ENCODE measurements at places on chromosomes 12 and 14.

GRCh38 chr14:56676042-56676441 lies 96.4 kb downstream of the TMEM260 start:
- peak; percentile 27 for DNase-seq

DNA sequence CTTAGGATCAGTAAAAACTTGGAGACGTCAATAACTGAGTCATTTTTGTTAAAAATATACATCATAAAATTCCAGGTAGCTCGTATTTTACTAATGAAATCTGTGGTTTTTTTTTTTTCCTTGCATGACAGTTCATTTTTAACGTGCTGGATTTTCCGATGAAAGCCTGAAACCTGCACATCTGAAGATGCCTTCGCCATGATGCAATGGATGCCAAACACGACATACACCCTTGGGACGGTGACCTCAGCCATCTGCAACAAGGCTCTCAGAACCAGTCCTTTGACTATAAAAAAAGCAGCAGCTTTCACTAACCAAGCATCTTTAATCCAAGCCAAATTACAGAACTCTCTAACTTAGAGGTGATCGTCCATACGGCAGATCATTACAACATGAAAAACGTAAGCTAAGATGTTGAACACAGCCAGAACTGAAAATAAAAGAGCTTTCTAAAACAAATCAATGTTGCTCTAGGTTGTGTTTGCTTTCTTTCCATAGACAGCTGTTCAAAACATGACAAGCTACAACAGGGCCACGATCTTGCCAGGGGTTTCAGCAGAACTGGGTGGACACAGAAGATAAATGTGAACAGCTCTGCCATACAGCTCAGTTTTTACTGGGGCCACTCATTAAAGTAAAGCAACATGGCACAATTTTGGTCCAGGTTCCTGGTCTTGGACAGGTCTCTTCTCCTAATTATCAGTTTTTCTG lies 7.8 kb downstream of the NIN start:
- no peak for DNase-seq

GRCh38 chr14:42141328-42141727 lies 534.7 kb downstream of the LRFN5 start:
- DNase-seq, result no peak

DNA sequence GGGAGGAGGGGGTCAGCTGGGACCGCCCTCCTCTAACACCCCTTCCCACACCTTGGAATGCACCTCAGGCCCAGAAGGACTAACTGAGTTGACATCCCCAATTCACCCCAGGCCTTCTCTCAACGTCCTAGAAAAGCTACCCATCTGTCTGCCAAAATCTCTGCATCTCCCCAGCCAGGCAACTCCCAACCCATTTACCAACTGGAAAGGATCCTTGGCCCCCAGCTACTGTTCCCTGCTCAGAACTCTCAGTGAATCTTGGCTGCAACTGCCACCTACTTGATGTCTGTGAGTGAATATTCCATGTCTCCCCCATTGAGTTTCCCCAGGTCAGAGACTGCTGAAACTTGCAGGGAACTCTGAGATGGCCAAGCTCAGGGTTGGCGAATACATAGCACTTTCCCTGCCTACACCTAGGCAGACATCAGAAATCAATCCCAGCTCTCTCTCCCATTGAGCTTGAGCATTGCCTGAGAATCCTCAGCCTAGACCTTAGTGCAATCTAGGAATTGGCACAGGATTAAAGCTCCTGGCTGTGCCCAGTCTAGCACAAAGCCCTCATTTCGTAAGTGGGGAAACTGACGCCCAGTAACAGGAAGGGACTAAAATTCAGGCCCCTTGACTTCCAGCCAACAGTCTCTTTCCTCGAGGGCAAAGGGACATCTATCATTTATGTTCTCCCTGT lies 71.9 kb upstream of the NCOR2 start:
- no peak for DNase-seq

GRCh38 chr14:70094631-70095030 lies 94.1 kb downstream of the SLC8A3 start:
- no peak for DNase-seq

DNA sequence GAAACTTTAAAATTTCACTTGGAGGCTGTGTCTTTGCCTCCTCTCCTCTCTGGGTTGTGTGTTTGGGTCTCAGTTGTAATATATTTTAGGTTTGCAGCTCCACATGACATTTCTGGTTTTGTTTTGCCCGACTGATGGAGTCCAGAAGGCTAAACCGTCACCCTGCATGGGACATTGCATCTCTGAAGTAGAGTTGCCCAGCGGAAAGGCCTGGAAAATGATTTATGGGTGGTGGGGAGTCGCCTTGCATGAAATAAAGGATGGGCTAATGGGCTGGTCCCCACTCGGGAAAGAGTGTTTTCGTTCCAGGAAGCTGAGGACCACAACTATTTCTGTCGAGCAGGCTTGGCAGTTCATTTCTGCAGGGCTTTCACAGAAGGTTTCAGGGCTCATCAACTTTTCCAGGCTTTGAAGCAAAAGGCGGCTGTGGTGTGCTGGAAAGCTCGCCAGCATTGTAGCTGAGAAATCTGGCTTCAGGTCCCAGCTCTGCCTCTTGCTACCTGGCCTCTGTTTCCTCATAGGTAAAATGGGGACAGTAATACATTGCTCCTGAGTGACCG lies 74.8 kb upstream of the GSC start:
- DNase-seq, result no peak

DNA sequence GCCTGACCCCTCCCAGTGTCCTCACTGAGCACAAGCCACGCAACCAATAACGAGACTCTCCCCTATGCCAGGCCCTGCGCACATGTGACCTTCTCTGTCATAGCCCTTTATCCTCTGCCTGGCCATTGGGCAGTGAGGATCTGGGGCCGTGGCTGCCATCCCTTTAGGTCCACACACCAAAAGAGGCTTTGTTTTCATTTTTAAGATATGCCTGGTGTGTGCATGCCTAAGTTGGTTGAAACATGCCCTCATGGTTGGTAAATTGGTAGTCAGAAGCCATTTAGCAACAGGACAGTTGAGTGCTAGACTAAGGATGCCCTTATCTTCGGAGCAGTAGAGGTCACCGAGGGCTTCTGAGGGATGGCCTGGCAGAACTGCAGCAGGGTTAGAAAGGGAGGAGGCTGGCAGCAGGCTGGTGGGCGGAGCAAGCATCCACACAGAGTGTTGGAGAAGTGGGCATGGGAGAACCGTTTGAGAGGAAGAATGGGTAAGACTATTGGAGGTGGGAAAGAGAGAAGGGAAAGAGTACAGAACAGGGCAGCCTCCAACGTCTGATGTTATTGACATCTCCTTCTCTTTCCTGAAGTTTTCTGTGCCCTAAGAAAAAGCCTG lies 75.1 kb downstream of the SLC24A4 start:
- no peak for DNase-seq

- DNase-seq, result no peak
Measured at GRCh38 chr14:81371802-81372201, 28.3 kb downstream of the STON2 start.

GRCh38 chr12:113469949-113470743 lies 1.5 kb downstream of the LHX5 start:
- DNase-seq, result no peak

DNA sequence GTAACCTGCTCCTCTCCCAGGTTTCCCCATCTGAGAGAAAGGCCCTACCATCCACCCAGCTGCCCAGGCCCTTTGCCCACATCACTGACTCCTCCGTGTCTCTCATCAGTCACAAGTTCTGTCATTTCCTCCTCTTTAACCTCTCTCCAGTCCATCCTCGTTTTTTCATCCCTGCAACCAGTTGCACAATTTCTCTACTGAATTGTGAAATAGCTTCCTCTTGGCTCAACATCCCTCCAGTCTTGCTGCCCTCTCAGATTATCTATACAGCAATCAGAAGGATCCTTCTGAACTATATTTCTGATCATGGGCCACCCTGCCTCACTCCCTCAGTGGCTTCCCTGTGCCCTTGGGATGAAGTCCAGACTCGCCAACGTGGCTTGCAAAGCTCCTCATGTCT lies 6.8 kb downstream of the FAM161B start:
- no peak for DNase-seq

- DNase-seq, result no peak
Measured at GRCh38 chr12:8991371-8992345, 2.3 kb downstream of the KLRG1 start.

GRCh38 chr12:27382171-27382795 lies 49.6 kb downstream of the BMAL2 start:
- DNase-seq, result no peak

GRCh38 chr12:32134101-32134888 lies 27.6 kb downstream of the BICD1 start:
- no peak for DNase-seq

GRCh38 chr12:56530390-56531055 lies 8.9 kb downstream of the RBMS2 start:
- DNase-seq, result no peak

DNA sequence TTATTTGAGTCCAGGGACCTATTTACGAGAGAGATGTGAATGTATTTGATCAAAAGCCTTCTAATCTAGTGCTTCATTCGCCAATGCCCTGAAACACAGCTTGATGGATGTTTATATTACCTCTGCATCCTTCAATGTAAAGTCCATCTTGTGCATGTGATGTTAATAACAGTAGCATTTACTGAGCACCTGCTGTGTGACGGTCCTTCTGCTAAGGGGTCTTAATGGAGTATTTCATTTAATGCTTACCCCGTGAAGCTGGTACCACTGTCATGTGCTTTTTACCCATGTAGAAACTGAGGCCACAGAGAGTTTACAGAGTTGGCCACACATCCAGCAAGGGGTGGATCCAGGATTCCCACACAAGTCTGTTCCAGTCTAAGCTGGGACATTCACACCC lies 237.3 kb downstream of the ADGRD1 start:
- no peak for DNase-seq

DNA sequence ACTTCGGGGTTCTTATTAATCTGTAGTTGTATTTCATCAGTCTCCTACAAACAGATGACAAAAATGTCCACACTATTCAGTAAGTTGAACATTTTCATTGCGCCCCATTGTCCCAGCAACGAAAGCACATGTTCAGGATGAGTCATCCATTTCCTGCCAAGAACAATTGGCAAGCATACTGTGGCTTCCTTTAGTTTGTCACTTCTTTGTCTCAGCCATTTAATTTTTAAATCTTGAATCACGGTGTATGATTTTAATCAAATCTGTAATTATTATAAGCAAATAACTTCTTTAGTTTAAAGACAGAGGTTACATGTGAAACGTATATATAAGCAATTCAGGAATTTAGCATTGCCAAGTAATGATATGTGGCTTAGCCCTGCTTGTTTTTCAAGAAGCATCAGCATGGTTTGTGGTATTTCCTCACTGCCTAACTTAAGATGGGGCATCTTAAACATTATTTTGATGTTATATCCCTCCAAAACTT lies 211.3 kb upstream of the KRR1 start:
- no peak for DNase-seq

GRCh38 chr12:17108877-17109541 lies 503.0 kb upstream of the LMO3 start:
- no peak for DNase-seq

GRCh38 chr14:90627478-90627877 lies 188.8 kb downstream of the TTC7B start:
- no peak for DNase-seq

DNA sequence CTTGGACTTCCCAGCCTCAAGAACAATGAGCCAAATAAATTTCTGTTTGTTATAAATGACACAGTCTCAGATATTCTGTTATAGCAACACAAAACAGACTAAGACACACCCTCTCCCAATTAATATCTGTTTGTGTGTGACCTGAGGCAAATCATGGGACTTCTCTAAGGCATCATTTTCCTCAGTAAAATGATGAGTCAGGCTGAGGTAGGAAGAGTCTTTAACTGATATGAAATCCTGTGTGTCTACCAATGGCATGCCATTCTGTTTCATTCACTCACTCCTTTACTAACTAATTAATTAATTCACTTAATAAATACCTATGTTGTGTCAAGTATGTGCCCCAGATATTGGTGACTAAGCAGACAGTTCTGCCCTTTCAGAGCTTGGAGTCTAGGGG lies 258.4 kb upstream of the CRY1 start:
- no peak for DNase-seq

DNA sequence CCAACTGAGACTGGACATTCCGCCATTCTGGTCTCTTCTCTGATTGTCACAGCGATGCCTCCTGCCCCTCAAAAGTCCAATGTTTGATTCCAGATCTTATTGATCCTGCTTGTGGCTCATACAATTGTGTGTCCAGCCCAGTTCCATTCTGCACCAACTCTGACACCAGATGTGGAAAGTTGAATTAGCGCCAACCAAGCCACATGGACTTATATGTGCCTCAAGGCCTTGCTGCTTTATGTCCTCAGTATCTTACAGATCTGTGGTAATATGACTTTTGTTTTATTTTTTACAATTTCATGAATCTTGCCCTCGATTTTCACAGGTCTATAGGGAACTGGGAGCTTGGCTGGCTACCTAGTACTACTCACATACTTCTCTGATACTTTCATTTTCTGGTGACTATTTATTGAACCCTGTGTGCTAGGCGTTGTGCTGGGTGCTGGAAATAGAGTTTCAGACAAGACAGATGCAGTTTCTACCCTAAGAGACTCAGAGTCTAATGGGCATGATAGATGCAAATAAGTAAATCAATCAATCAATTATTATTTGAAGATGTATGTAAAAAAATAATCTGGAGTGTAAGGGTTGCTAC lies 472.0 kb downstream of the TMTC2 start:
- DNase-seq, result no peak

GRCh38 chr12:1457901-1458300 lies 136.5 kb downstream of the FBXL14 start:
- DNase-seq, result no peak

GRCh38 chr14:68757618-68758081 lies 35.2 kb downstream of the ZFP36L1 start:
- no peak for DNase-seq

GRCh38 chr14:72060460-72060859 lies 128.2 kb downstream of the RGS6 start:
- no peak for DNase-seq

DNA sequence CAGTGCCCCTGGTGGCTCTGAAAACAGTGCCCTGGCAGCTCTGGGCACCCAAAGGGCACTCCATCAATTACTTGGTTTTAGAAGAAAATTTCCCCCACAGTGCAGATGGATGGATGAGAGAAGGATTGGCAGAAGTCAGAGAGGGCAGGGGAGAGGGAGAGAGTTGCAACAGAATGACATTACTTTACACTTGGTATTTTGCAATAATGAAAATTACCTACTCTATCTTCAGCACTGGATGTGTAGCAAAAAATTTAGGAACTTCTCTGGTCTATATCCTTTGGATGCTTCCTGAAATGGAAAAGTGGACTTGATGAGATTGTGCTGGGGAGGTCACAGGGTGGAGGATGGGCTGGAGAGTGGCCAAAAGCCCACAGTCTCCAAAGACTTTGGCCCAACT lies 193.2 kb downstream of the CHST11 start:
- no peak for DNase-seq

GRCh38 chr14:76491172-76491930 lies 115.4 kb downstream of the ESRRB start:
- DNase-seq, result no peak

DNA sequence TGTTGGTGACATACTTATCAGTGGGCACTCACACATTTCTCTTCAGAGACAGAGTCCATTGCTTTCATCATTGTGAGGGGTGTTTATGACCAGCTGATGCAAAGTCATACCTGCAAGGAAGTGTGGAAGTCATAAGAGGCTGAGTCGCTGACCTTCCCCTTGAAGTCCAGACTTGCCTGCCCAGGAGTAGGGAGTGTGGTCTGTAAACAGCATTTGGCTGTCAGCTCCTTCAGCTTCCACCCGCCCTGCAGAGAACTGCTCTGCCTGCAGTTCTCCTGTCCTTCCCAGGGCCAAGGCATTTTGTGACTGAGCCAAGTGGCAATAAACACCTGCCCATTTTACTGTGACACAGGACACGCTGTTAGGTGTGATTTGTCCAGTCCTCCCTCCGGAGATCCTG lies 801.3 kb downstream of the BCL11B start:
- DNase-seq, result no peak

GRCh38 chr12:50971946-50972345 lies 19.6 kb downstream of the HIGD1C start:
- DNase-seq, result no peak

- no peak for DNase-seq
Measured at GRCh38 chr14:100654025-100654813, 67.0 kb upstream of the BEGAIN start.
